ENCODE measurements at places on chromosomes 12 and 14.

DNA sequence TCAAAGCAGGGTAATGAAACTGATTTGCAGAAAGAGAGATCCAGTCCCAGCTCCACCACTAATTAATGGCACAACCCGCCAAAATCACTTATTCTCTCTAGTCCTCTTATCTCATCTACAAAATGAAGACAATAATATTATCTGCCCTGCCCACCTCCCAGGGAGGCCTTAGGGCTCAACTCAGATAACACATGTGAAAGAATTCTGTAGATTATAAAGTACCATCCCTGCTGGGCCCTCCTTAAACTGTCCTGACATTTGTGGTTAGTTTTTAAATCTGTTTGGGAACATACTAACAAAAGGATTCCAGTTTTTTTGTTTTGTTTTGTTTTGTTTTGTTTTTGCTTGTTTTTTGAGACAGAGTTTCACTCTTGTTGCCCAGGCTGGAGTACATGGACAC, 7.3 kb downstream of the POMT2 start:
- DNase-seq: no peak

DNA sequence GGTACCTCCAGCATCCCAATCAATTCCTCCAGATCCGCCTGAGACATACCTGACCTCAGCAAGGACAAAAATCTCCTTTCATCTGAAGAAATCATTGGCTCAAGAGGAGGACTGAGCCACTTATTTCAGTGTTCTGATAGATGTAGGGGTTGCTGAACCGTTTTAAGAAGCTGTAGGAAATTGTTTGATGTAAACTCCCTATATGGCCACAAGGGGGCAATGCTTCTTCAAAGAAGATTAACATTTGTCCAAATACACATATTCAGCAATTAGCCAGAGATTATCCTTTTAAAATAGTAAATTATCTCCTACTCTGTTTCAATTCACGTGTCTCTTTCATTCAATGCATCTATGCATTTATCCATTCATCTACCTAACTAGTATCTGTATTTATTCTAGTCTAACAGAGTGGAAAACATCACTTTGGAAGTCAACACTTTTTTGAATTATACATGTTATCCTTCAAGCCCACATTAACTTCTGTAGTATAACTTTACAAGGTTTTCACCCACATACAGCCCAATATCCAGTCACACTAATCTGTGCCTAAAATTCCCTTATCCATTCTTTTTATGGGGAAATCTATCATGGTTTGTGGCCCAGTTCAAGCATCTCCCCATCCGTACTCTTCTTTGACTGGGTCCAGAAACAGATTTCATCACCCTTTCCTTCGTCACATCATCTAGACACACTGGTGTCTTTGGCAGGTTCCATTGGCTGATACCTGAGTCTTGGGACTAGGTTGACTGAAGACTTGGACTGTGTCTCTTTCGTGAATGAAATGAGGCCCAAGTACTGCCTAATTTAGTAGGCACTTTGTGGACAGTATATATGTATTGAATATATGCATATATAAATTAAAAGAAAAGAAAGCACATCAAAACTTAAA, 411.0 kb upstream of the OR4E1 start:
- no peak for DNase-seq

GRCh38 chr14:32480337-32480736, 151.2 kb downstream of the AKAP6 start:
- no peak for DNase-seq

- DNase-seq: no peak
These were observed 12.9 kb downstream of the SOS2 start for GRCh38 chr14:50218501-50218900.

DNA sequence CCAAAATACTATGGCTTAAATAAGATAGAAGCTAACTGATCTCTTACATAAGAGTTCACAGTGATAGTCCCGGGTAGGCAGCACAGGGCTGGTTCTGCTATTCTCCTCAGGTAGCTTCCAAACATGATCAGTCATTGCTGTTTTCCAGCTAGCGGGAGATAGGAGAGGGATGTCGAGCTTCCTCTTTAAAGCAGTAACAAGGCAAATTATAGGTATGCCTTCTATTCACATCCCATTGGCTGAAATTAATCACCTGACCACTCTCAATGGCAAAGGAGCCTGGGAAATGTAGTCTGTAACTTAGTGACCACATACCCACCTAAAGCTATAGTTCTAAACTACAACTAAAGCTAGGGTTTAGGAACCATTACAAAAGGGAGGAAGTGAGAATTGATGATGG, 34.5 kb upstream of the VRK1 start:
- no peak for DNase-seq

DNA sequence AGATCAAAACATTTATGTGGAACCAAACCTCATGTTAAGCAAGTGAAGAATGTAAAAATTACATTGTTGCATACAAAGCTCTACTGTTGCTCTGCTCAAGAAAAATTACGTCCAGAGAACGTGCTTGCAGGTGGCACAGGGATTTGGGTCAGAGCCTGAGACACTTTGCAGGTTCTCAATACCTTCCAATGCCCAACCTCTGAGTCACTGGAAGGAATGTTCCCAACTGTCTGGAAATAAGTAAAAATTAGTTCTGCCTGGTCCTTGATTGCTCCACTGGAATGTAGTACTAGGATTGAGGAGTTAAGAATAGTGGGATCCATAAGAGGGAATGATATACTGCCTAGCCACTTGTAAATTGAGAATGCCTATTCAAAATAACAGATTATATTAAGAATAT, 2.8 kb upstream of the IFNG start:
- no peak for DNase-seq

DNA sequence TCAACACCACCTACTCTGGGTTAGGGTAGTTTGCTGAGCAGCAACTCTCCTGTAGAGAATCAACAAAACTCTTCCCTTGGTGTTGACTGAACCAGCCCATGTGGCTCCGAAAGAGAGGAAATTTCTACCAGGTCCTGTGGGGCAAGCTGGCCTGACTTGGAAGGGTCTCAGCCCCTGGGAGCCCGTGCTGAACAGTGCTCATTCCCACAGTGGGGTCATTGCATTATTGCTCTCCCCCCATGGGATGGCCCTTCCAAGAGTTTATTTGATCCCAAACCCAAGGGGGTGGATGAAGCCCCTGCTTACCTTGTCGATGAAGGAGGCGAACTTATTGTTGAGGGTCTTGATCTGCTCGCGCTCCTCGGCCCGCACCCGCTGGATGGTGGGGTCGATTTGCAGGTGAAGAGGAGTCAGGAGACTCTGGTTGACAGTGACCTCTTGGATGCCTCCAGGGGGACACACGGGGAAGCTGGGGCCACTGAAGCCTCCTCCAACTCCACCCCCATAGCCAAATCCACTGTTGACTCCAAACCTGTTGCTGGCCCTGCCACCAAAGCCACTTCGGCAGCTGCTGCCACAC, 580 bp downstream of the KRT75 start:
- DNase-seq: peak; percentile 46

DNA sequence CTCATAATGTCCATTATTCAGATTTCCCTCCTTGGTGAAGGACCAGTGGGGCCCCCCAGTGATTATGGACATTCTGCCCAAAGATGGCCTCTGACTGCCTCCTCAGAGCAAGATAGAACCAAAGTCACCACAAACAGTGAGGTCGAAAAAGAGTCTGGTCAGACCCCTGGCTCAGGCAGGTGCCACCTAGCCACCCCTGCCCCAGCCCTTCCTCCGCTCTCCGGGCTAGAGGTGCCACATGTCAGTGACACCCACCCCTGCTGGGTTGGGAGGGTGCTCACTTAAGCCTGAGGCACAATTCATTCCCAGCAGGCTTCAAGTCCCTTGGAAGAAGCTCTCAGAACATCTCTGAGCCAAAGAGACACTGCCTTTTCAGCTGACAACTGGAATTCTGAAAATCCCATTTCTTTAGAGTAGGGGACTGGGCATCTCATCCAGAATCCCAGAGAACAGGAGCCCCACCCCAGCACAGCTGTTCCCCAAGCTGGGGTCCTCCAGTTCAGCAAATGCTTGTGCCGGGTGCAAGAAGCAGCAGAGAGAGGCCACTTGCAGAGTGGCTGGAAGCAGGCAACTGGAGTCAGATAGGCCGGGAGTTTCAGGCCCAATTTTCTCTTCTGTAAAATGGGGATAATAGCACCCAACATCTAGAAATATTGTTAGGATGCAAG, 50.3 kb downstream of the ISCA2 start:
- no peak for DNase-seq

DNA sequence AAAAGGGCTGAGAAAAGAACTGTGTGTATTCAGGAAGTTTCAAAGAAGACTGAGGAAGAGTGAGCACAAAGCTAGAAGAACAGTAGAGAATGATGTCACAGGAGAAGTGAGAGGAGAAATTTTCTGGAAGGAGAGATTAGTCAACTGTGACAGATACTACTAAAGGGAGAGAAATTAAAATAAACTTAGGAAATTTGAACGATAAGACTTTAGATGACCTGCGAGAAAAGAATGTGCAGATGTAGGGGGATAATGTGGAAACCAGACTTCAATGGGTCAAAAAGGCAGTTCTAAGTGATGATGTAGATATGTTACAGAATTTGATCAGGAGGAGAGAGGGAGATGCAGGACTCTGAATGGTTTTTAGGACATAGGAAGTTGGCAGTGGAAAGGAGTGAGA, 287.4 kb downstream of the SYT1 start:
- DNase-seq: no peak

GRCh38 chr12:114306646-114307045, 99.3 kb downstream of the TBX5 start:
- no peak for DNase-seq

GRCh38 chr12:52455821-52456220, 3.9 kb upstream of the KRT6B start:
- DNase-seq: no peak

DNA sequence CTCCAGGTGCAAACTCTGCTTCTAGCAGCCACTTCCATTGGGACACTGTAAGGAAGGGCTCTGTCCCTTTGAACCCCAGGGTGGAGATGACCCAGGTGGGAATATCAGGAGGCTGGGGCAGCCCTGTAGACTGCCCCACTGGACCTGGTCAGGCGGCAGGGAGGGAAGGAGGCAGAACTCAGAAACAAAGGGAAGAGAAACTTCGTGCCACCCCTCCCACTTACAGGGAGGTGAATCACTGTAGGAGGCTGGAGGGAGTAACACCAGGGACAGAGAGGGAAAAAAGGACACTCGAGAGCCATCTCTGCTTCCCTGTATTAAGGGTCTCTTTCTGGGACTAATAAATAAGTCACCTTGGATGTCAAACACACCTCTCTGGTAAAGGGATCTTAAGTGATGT, 37.4 kb downstream of the ISCA2 start:
- DNase-seq: no peak

Measured in coronary artery (tissue), 2 donors.